ENCODE measurements at places on chromosomes 2 and 18.
A peak's percentile ranks its signal among the peaks of the same experiment; 100 is the strongest.

- no peak for DNase-seq
These were observed 27.2 kb downstream of the TNS1 start for GRCh38 chr2:217975626-217976025.

DNA sequence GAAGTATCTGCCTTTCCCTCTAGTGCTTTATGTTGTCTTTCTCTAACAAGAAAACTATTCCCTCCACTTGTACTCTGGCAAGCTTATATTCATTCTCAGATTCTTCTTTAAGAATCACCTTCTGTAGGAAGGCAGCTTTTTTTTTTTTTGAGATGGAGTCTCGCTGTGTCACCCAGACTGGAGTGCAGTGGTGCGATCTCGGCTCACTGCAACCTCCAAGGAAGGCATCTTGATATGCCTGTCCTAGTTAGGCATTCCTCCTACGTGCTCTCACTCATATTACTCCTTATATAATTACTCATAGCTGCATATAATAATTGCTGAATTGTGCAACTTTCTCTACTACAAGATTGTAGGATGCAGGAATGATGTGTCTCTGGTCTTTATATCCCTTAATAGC is 15.8 kb downstream of the NDUFS1 start:
- no peak for DNase-seq

GRCh38 chr2:240782886-240783818 is 36.9 kb downstream of the KIF1A start:
- no peak for DNase-seq

- DNase-seq, result no peak
These were observed 78.5 kb upstream of the ALPP start for GRCh38 chr2:232299927-232300674.

GRCh38 chr18:21057112-21057511 is 54.5 kb downstream of the ROCK1 start:
- no peak for DNase-seq

GRCh38 chr2:127059559-127059958 is 47.4 kb downstream of the BIN1 start:
- no peak for DNase-seq

DNA sequence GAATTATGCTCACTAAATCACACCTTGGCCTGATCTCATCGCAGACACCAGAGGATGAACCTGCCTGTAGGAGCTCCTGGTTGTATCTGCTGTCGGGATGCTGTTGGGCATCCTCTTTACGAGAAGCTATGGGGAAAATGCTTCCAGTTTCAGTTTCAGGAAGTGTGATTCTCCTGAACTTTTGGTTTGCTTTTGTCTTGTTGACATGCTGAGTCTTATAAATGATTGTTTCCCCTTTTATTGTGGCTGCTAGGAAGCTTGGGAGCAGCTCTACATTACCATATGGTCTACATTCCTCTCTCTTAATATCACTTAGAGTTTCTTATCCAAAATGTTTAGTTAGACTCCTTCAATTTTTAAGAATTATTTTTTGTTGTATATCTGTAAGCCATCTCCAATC is 227.5 kb downstream of the MTX2 start:
- no peak for DNase-seq

DNA sequence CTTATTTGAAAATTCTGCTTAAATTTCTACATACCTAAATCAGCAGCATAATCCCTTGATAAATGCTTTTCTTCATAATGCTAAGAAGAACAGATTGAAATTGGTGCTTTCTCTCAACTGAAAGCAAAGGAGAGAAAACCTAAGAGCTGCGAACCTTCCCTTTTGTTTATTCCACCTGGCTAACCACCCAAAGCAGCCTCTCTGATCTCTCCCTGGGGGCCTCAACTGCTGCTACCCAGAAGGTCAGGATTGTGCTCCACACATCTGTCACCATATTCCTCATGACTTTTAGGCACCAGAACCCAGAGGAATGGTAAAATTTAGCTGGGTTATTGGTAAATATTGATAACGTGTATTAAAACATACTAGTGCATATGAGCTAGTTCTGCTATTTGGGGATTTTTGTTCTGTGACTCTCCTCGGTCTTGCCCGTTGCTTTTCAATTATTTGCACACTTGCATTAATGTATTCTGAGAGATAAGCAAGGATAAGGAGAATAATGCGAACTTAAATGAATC is 334.1 kb downstream of the RIT2 start:
- no peak for DNase-seq

GRCh38 chr2:152222975-152223637 is 47.5 kb upstream of the STAM2 start:
- peak; percentile 80 for DNase-seq

GRCh38 chr2:16674154-16674553 is 8.5 kb upstream of the CYRIA start:
- DNase-seq, result no peak

GRCh38 chr2:119324685-119325270 is 41.9 kb downstream of the C2orf76 start:
- no peak for DNase-seq

All from renal cortex interstitium (tissue), 15 donors.